Left cardiac atrium (tissue), 4 donors: ENCODE measurements at places on chromosomes 3 and 15. TPM values are rescaled to one million over a fixed set of nuclear protein-coding genes. Genes with fewer than 3 reads are reported as not detected.

The CFAP100 gene
- not detected for total RNA-seq

The HTR3E gene
- total RNA-seq, result not detected

The KBTBD8 gene
- total RNA-seq, result 6.3 TPM

The SHF gene
- total RNA-seq, result 6.9 TPM

The C3orf70 gene
- 3.1 TPM for total RNA-seq
